ENCODE measurements at places on chromosomes 16 and 17.

DNA sequence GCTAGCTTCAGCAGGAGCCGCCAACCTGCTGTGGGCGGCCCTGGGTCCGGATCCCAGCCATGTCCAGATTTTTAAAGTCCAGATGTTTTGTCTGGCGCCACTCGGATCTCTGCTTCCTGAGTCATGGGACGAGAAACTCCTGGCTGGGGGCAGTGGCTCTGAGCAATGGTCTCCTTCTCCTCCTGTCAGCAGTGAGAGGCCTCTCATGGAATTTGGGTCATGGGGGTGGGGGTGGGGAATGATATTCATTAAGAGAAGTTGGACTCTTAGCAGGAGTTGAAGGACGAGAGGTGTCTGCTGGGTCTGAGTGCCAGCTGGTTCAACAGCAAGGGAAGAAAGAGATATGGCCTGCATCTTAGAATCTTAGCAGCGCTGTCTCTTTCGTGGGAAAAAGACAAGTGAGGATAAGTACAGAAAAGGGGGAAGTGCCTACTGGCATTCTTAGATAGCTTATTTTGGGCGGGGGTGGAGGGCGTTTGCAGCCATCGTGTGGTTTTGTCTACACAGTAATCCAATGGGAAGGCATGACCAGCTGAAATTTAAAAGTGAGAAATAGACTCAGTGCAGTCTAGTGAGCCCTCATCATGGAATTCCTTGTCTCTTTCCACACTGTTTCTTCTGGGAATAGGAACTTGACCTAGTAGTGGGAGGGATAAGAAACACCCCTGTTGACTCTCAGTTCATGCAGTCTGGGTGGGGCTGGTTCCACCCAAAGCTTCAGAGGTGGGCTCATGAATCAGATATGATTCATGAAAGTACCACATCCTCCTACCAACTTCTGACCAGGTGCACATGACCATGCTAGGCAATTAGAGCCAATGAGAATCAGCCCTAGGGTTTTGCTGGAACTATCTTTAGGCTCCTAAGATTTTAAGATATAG, 80.5 kb downstream of the MYH13 start:
- no peak for DNase-seq

DNA sequence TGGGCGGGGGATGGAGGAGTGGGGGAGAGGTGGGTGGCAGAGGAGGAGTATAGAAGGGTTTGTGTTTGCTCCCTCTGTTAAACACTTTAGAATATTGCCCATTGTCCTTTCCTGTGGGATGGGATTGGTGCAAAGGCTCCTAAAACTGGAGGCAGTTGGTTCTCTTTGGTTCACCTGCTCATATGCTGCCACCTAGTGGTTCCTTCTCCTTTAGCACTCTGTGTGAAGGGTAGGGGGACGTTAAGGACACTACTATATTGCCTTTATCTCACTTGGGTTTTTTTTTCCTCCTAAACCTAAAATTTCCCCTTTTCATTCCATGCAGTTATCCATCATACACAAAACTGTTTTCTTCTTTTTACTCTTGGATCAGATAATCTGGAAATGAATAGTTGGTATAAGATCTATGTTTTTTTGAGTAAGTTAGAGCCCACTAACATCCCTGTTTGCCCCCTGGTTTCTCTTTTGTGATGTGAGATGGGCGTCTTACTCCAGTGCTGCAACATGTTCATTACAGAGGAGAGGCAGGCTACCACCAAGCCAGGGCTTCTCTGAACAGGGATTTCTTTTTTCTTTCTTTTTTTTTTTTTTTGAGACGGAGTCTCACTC, 23.8 kb downstream of the SNX11 start:
- DNase-seq: no peak

DNA sequence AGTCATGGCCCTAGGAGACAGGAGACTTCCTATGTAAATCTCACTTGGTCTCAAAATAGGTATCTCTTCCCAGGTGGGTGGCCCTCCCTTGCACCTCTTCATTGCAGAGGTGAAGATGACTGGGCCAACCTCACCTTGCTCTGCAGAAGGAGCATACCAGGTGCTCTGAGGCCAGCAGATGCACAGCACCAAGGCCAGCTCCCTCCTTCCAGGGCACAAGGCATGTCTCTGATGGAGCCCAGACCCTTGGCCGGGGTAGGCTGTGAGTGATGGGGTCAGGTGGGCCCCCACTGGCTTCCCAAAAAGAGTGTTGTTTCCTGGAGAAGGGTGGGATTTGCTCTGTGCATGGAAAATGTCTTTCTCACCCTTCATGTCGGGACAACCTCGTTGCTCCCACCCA, 12.8 kb downstream of the CACNG5 start:
- no peak for DNase-seq

GRCh38 chr16:81810894-81811538, 31.9 kb downstream of the PLCG2 start:
- DNase-seq: no peak

- DNase-seq: peak; percentile 92
These were observed at the start of gene CACNA1G for GRCh38 chr17:50560185-50560824. Gene CACNA1G (plus strand): TSS chr17:50560715. CDS start chr17:50561460, 745 bp downstream.

GRCh38 chr17:5364156-5364555, 55.3 kb downstream of the NUP88 start:
- no peak for DNase-seq

DNA sequence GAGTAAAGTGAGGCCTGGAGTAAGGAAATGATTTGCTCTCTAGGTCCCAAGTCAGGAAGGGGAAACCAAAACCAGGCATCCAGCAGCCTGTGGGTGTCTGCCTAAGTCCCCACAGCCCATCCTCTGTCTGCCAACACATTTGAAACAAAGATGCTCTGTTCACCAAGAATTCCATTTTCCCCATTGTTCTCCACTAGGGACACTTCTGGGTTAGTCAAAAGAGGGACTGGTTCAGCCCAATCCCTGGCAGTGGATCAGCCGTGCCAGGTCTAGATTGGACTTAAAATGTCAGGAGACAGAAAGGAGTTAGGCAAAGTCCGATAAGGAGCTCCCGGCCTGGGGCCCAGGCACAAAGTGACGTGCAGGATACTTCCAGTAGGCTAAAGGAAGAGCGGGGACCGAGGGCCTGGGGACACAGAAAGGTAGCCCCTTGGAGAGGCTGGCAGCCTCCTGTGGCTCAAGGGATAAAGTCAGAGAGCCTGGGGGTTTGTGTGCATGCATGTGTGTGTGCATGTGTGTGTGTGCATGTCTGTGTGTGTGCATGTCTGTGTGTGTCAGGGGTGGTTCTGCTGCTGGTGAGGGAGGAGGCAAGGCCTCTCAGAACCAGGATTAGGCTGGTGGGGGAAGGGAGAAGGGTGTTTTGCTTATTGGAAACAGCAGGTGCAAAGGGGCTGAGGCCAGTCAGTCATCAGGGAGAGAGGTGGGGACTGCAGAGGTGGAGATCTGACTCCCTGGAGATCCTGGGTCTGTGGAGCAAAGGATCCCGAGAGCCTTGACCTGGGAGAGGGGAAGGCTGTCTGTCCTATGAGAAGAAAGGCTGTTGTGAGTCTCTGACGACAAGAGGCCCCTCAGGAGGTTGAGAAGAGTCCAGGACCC, 41.7 kb upstream of the IL34 start:
- no peak for DNase-seq

GRCh38 chr16:55001931-55002330, 71.3 kb downstream of the IRX5 start:
- no peak for DNase-seq

DNA sequence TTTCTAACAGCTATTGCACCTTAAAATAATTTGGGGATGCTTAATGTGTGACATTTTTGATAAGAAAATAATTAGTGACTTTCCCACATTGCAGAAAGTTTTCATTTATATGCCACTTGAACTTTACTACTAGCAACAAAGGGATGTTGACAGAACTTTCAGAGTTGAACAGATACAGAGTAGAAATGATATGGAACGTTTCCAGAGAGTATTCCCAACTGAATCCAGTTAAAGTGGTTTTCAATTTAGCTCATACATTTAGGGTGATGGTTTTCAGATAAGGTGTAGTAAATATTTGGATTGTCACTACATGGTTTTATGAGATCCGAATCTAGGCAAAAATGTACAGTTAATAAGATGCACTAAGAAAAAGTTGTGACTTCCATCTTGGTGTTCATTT, 17.3 kb downstream of the MAP2K4 start:
- no peak for DNase-seq

DNA sequence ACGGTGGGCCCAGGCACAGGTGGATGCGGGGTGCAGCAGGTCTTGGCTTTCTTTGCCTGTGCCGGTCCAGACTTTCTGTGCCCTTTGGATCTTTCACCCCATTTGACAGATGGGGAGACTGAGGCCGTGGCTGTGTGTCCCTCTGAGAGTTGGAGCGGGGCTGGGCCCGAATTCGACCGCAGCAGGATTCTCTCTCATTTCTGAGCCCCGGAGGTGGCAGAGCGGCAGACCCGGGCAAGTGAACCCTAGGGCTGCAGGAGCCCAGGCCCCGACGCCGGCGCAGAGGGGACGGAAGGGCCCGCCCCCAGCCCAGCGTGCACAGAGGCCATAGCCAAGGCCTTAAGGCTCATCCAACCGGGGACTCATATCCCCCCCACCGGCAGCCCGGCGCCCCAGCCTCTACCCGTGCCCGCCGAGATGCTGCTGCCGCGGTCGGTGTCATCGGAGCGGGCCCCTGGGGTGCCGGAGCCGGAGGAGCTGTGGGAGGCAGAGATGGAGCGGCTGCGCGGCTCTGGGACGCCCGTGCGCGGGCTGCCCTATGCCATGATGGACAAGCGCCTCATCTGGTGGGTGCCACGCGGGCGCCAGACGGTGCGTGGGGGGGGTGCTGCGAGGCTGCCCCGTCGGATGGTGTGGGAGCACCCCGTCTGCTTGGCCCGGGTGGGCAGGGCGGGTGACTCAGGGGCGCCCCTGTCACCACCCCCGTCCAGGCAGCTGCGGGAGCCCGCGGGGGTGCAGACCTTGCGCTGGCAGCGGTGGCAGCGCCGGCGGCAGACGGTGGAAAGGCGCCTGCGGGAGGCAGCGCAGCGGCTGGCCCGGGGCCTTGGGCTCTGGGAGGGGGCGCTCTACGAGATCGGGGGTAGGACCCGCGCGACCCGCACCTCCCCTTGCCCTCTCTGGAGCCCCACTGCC, 857 bp downstream of the TMC8 start:
- DNase-seq: peak; percentile 84

DNA sequence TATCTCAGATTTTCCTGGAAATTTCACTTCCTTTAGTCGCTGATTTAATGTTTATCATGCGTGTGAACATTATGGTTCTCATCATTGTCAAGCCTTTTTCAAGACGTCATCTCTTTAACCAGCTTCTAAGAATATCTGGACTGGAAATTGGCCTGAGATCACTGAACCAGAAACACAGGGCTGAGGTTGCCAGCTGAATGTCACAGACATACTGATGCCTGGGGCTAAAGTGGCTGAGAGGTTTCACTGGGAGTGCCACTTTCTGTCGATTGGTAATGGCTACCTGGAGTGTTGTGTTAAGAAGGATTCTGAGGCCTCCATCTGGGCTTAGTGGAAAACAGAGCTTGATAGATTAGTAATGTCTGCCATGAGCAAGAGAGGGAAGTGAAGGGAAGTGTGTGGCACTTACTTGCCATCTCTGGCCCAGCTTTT, 54.2 kb downstream of the CRISPLD2 start:
- DNase-seq: no peak

GRCh38 chr16:50093607-50094539, 28.1 kb downstream of the HEATR3 start:
- no peak for DNase-seq
